ENCODE measurements at places on chromosomes 4 and X.

DNA sequence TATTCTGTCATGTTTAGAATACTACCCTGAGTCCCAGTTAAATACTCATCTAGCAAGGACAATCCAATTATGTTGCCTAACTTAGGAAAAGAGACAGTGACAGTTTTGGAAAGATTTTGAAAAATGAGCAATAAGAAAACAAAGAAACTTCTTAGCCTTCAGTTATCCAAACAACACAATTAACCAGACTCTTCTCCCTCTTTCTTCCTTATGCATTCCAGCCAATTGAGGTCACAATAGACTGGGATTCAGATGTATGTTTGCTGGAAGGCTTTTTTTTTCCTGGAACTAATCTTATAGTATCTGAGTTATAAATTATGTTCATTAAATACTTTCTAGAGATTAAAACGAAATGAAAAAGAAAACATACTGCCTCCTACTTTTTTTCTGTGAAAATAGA lies 109.6 kb downstream of the GUCY2F start:
- DNase-seq, result no peak

DNA sequence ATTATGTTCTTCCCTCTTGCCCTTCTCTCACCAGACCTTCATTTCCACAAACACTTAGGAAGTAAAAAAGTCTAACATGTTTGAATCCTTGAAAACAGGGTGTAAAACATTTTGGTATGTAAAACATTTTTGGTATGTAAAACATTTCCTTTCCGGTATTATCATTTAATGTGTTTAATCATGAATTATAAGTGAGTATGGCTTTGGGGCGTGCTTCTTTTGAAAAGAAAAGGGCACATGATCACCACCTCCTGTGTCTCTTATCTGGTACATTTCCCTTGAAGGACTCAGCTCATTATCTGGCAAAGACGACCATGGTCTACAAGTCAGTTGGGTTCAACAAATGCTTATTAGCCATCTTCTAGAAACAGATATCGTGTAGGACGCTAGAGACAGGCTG lies 283.6 kb downstream of the FRMPD4 start:
- DNase-seq, result no peak

DNA sequence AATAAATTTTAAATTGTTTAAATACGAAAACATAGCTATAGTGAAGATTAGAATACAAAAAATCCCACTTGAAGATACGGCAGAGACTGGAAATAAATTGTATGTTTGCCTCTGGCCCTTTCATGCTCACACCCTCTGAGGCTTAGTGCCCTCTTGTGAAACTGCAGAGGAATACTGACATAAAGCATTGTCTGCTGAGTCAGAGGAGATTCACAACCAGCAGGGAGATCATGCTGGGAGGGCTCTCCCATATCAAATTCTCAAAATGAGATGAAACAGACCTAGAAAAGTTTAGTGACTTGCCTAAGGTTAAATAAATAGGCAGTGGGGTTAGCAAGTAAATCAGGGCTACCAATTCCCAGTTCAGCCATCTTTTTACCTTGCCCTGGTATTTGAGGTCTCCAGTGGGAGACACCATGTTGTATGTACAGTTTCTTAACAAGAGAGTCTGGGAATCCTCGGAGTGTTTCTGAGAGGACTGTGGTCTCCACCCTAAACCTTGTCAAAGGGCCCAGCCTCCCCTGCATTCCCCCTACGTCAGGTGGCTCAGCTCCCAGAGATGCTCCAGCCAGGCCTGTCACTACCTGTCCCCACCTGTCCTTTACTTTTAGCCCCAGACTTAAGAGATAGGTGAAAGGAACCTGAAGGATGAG lies 581.4 kb upstream of the DIPK2B start:
- DNase-seq, result peak; percentile 43

DNA sequence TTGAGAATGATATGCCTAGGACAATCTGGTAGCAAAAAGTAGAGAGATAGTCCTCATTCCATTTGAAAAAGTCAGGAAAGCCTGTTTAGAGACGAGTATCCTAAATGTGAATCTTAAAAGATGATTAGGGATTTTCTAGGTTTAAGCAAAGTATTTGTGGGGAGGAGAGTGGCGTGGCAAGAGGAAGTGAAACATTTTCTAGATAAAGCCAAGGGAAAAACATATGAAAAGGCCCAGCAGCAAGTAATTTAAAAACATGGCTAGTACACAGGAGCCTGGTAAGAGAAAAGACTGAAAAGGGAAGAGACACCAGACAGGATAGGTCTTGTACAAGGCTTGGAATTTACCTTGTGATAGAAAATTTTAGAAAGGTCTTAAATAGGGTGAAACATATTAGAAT lies 45.9 kb downstream of the CORIN start:
- DNase-seq, result no peak

GRCh38 chr4:87209182-87209581 lies 11.2 kb downstream of the KLHL8 start:
- no peak for DNase-seq

DNA sequence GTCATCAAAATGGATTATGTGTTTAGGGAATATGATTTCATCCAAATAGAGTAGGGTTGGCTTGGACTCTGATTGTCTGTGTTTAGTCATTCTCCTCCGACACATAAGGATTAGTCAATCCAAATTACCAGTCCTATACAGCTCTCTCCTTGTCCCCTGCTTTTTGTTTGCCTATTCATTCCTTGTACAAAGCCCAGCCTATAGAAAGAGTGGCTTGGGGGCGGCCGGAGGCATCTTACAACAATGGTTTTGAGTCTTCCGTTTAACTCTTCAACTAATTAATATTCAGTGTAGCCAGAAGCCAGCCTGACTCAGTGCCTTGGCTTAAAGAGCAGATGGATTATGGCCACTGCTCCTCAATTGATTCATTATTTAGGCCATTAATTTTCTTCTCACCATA lies 796.6 kb upstream of the POU3F4 start:
- no peak for DNase-seq

DNA sequence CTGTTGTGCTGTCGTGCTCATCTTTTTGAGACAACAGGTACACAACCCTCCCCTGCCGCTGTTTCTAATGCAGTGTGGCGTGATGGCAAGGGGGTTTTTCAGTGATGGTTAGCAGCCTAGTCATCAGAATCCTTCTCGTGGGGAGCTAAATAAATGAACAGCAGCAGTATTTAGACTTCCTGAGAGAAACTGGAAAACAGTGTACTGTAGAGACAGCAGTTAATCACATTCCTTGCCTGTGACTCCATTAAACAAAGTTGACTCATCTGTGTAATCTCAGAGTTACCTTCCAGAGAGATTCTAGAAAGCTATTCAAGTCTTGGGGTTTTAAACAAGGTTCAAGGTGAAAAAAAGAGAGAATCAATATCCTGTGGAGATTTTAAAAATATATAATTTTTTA lies 1753.2 kb upstream of the PCDH7 start:
- DNase-seq, result no peak

GRCh38 chr4:137794764-137795254 lies 262.5 kb upstream of the PCDH18 start:
- DNase-seq, result no peak

- DNase-seq, result no peak
Observed at GRCh38 chr4:68569466-68570121, 6.5 kb downstream of the UGT2B17 start.

DNA sequence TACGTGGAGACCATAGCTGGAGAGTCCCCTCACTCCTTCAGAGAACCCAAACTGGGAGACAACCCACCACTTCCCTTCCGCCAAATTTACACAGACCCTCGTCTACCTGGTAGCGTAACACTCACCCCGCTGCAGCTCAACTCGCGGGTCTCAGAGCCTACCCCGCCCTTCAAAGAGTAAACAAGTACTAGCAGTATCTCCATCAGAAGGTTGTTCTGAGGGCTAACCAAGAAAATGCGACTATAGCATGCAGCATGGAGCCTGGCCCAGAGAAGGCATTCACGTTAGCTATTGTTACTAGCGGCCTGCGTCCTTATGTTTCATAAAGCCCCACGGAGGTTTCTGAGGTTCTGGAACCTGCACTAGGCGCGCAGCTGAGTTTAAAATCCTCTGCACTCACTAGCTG lies 531 bp upstream of the MANBA start:
- DNase-seq, result no peak

- DNase-seq, result peak; percentile 39
Observed at GRCh38 chr4:16227462-16227868, 1.2 kb upstream of the TAPT1 start.

GRCh38 chr4:129043523-129043922 lies 49.8 kb downstream of the SCLT1 start:
- DNase-seq, result peak; percentile 10

DNA sequence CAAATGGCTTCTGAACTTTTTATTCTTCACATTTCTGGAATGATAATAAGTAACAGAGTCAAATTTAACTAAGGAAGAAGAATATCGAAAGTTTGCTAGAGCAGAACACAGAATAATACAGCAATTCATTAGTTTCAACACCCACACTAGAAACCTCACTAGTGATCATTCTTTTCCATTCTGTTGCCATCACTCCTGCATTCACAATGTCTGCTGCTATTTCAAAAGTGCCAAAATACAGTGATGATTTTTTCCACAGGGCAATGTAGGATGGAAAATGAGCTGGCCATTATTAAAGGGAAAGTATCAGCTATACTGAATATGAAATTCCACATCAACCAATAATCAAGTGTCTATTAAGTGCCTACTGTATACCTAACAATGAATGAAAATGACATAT lies 186.7 kb downstream of the USP46 start:
- no peak for DNase-seq

DNA sequence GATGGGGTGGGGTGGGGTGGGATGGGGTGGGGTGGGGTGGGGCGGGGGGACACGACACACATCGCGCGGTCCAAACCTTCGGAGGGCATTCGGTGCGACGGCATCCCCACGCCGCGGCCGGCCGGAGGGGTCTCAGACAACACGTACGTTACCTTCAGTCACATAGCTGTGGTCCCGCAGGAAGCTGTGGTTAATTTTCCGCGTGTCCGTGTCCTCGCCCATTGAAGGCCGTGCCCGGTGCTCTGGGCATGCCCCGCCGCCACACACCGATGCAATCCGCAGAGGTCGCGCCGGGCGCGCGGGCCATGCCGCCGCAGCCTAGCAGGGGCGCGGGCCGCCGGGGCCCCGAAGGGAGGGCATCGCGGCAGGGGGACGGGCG lies 417 bp downstream of the PPP2R2C start:
- DNase-seq, result no peak

DNA sequence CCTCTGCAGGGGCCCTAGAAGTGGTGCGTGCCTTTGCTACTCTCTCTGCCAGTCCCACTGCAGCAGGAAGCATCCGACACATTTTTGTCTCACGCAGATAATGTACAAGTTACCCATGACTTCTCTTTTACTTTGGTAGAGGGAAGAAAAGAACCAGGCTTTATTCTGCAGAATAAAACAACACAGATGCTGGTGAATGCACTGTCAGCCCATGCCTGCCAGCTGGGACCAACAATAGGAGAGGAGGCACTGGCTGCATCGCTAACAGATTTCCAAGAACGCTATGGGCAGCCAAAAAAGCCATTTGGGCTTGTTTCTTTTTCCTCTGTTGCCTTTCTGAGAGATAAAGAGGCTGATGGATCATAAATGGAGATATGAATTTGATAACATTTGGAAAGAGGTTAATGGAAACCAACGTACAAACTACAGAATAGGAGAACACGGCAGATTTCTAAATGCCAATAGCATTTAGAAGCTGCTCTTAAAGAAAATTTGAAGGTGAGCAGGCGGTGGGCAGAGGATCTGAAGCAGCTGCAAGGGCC lies 47.5 kb upstream of the IGFBP7 start:
- DNase-seq, result no peak

DNA sequence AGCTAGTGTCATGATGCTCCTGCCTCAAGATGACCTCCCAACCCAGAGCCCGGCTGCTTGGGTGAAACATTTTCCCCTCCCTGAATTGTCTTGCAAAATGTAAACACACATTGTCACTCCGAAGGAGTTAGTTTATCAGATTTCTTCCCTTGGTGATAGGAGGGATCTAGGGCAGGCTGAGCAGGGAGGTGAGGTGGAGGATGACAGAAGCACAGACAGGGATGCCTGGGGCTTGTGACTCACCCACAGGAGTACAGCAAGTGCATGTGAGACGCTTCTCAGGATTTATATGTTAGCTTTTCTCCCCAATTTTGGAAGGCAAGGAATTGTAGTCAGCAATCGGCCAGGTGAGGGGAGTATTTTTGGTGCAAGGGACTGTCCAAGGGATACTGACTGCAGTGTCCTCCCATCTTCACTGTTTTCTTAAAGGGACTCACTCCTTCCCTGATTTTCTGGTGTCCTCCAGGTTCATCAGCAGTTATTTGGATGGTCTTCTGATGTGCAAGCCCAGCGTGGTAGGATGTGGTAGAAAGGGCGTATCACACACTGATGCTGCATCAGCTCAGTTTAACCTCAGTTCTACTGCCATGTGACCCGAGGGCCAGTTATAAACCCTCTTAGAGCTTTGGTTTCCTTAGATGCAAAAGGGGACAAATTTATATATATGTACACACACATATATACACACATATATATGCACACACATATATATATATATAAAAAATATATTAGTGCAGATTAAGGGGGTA lies 46.2 kb upstream of the IGFBP7 start:
- DNase-seq, result no peak

GRCh38 chr4:99366491-99366890 lies 13.9 kb upstream of the ADH1C start:
- DNase-seq, result no peak

DNA sequence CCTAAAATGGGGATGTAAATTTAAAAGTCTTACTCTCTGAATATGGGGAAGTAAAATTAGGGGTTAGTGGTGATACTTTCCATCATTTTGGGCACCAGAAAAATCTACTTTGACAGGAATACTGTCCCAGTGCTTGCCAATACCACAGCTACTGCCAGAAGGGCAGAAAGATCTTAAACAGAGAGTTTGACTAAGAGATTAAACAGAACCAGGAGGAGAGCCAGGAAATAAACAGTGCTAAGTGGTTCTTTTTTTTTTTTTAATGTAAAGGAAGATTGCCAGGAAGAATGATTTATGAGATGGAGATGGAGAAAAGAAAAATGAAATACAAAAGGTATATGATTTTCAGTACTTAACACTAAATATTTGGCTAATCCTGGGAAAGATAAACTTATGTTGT lies 126.8 kb downstream of the RTL3 start:
- DNase-seq, result no peak

- no peak for DNase-seq
Observed at GRCh38 chr4:20456407-20456806, 204.7 kb downstream of the SLIT2 start.
